ENCODE measurements at places on chromosomes 4 and X.
A peak's percentile ranks its signal among the peaks of the same experiment; 100 is the strongest.

- DNase-seq: peak; percentile 4
Measured at GRCh38 chr4:139609647-139610046, 53.6 kb upstream of the SETD7 start.

- DNase-seq: peak; percentile 1
Measured at GRCh38 chrX:53642337-53642736, 44.2 kb downstream of the HUWE1 start.

- no peak for DNase-seq
Measured at GRCh38 chrX:103233263-103233662, 18.4 kb downstream of the BEX4 start.

GRCh38 chr4:113837397-113837796 lies 75.9 kb upstream of the CAMK2D start:
- DNase-seq: peak; percentile 53

GRCh38 chr4:147794787-147795413 lies 63.0 kb downstream of the ARHGAP10 start:
- DNase-seq: no peak

GRCh38 chr4:128513664-128514484 lies 226.3 kb upstream of the PGRMC2 start:
- no peak for DNase-seq

- no peak for DNase-seq
Measured at GRCh38 chr4:184934961-184935360, 83.3 kb upstream of the HELT start.

- DNase-seq: no peak
Measured at GRCh38 chr4:184824776-184825084, 1.0 kb downstream of the ACSL1 start.

GRCh38 chr4:98566361-98567008 lies 91.9 kb downstream of the TSPAN5 start:
- peak; percentile 74 for DNase-seq

DNA sequence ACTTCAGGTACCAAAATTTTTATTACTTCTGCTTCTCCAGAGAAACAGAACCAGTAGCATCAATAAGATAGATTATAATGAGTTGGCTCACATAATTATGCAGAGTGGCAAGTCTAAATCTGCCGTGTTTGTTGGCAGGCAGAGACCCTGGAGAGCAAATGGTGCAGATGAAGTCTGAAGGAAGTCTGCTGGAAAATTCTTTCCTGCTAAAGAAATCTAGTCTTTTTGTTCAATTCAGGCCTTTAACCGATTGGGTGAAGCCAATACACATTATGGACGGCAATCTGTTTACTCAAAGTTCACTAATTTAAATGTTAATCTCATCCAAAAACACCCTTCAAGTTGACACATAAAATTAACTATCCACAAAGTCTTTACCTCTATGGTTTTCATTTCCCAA lies 156.0 kb downstream of the TBX22 start:
- DNase-seq: no peak

- DNase-seq: no peak
Measured at GRCh38 chr4:30945586-30945985, 225.4 kb downstream of the PCDH7 start.

GRCh38 chr4:26613237-26613636 lies 29.4 kb downstream of the TBC1D19 start:
- no peak for DNase-seq

DNA sequence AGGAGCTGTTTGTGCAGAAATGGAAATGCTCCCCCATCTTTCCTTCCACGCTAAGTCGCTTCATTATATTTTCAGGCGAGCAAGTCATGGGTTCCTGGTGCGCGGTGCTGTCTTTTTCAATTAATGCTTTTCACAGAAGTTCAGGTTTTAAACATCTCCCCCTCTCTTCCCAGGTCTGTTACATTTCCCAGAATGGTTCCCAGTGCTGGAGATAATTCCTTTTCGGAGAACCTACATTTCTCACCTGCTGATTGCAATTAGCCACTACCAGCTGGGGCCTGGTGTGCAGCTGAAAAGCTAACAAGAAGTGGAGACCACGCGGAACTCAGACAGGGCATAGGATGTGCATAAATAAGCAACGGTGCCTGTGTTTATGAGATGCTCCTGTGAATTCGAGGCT lies 217.8 kb downstream of the MID1IP1 start:
- DNase-seq: peak; percentile 83

DNA sequence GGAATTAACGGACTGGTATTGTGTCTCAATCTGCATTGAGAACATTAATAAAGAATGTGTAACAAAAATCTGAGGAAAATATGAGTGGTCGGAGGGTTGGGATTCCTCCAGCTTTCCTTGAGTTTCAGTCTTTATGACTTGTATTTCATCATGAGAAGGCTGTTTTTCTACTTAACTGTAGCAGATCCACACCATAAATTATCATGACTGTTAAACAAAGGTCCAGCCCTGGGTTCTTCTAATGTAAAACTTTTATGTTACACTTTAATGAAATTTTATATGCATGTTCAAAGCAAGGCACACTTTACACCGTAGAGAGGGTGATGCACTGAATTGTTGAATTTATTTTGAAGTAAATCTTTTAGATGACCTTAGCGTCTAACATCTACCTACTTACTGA lies 7.0 kb downstream of the AFF2 start:
- DNase-seq: no peak

GRCh38 chrX:96715481-96715880 lies 30.8 kb downstream of the DIAPH2 start:
- no peak for DNase-seq

- DNase-seq: peak; percentile 47
Measured at GRCh38 chr4:38365261-38365660, 298.7 kb upstream of the KLF3 start.

- peak; percentile 65 for DNase-seq
Measured at GRCh38 chrX:148723551-148723950, 223.1 kb downstream of the AFF2 start.

DNA sequence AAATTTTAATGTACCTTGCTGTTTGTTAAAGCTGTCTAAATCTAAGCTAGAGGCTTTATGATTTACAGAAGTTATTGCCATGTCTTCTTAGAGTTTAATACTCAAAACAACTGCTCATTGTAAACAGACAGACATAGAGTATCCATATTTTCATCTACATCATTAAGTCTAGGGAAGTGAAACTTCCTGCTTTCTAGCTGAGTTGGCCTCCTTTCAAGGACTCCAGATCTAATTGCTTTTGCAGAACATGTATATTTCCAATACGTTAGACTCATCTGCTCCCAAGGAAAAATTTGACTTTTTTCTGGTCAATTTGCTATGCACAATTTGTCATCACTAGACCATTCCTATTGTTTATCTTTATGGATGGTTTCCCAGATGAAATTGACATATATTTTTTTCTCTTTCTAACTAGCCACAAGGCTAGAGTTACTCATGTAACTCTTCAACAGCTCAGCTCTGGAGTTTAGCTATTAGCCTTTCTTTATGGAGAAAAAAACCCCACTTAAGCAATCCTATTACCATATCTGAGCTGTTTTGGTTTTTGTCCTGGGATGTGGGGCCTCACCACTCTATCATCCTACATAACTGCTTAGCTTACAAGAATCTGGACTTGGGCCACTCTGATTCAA lies 122.9 kb downstream of the PPA2 start:
- DNase-seq: peak; percentile 17

DNA sequence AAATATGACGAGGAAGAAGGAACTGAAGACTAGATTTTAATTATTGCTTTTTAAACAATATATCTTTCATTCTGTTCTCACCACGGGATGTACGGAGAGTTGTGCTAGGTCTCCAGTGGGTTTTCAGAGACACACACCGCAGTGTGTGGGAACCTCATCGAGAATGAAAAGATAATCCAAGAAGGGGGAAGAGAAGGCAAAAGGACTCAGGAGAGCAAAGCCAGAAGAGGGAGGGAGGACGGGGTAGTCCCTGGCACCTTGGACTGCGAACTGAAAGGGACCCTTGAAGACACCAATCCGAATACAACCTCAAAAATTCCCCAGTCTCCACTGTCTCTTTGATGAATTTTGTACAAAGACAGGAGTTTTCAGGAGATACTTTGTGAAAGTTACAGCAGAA lies 932 bp upstream of the LEF1 start:
- DNase-seq: peak; percentile 51

GRCh38 chr4:119209077-119209476 lies 3.4 kb upstream of the USP53 start:
- no peak for DNase-seq

- DNase-seq: no peak
Measured at GRCh38 chrX:68919707-68920106, 90.9 kb downstream of the EFNB1 start.

GRCh38 chr4:73281396-73281795 lies 22.8 kb upstream of the ANKRD17 start:
- DNase-seq: no peak

GRCh38 chr4:113232194-113232593 lies 182.7 kb downstream of the ANK2 start:
- DNase-seq: no peak

- DNase-seq: no peak
Measured at GRCh38 chr4:26076000-26076587, 162.1 kb downstream of the SMIM20 start.

DNA sequence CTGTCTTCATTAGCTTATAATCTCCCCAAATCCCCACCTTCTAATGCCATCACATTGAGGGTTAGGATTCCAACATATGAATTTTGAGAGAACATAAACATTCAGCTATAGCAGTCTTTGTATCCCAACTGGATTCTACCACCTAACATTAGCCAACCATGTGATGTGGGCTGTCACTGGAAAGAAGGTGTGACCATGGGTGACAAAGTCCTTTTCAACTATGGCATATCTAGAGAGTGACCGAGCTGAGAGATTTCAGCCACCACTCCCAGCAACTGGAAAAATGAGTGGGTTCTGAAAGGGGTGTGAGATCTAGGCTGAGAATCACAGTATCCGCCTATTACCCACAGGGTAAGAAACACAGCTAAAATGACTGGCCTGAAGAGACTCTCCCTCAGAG lies 22.1 kb downstream of the GABRB1 start:
- DNase-seq: no peak

GRCh38 chr4:609400-610050 lies 15.8 kb upstream of the PDE6B start:
- DNase-seq: no peak

GRCh38 chr4:8058031-8058479 lies 100.6 kb downstream of the ABLIM2 start:
- no peak for DNase-seq

DNA sequence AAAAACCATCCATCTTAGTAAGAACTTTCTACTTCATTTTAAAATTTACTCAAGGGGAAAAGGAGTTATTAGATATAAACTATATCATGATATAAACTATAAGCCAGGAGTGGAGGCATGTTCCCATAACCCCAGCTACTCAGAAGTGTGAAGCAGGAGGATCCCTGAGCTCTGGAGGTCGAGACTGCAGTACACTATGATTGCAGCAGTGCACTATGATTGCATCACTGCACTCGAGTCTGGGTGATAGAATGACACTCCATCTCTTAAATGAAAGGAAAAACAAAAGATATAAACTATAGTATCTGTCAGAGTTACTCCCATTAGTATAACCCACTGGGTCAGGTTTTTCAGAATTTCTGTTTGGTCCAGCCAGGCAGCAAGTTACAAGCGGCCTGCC lies 47.6 kb downstream of the RPS3A start:
- DNase-seq: no peak

DNA sequence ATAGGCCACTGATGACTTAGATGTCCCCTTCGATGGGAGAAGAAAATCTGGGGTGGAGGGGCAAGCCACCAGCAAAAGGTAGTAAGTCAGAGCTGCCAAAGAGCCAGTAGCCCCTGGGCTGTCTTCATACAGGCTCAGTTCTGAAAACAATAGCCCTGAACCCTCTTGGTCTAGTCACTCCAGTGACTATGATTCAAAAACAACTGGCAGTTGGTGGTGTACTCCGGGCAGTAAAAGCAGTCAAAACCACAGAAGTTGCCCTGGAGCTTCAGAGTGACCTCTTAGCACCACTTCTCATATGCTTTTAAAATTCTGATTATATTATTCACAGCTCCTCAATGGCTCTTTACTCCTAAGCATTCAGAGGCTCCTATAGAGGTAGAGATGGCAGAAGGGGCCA lies 164.3 kb upstream of the MAMLD1 start:
- no peak for DNase-seq

DNA sequence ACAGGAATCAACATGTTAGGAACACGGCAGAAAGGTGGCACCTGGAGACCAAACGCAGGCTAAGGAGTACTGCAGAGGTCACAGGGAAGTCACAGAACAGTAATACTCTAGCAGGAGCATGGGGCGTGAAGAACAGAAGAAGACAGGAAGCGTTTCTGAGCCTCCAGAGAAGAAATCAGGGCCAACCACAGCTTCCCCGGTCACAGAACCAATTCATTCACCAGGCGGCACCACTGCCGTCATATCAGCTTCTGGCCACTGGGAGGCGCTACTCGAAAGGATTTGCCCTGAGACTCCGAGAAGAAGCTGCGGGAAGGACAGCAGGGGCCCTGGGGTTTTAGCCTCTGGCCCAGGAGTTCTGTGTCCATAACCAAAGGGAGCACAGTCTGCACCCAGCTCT lies 78.0 kb upstream of the DRD5 start:
- DNase-seq: peak; percentile 45

DNA sequence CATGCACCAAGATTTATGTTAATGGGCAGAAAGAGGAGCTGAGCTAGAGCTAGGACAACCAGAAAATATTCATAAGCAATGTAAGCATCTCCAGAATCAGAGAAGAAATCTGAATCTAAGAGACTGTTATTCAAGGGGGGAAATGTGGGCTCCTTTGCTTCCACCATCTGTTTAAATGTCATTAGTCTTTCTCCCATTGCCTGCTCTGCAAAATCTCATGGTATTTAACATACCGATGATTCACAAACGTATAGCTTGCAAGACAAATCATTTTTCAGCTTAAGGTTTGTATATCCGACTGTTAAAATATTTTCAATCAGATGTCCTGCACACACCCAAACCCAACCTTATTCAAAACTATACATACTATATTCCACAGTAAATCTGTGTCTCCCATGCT lies 133.4 kb upstream of the TACR3 start:
- no peak for DNase-seq

GRCh38 chr4:175703956-175704600 lies 108.0 kb downstream of the GPM6A start:
- peak; percentile 14 for DNase-seq

DNA sequence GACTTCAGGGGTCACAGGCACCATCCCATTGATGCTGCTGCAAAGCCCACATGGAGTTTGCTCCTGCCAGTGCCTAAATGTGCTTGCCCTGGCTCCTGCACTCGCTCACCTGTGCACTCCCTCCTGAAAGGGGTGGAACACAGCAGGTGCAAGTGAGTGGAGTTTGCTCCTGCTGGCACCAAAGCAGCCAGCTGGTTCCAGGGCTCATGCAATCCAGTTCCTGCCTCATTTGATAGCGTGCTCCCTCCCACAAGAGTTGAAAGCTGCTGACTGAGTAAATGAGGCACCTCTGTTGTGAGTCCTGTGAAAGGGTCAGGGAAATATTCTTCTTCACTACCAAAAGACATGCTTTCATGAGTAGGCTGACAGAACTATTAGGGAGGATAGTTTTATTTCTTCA lies 30.5 kb downstream of the CXCL8 start:
- peak; percentile 79 for DNase-seq

DNA sequence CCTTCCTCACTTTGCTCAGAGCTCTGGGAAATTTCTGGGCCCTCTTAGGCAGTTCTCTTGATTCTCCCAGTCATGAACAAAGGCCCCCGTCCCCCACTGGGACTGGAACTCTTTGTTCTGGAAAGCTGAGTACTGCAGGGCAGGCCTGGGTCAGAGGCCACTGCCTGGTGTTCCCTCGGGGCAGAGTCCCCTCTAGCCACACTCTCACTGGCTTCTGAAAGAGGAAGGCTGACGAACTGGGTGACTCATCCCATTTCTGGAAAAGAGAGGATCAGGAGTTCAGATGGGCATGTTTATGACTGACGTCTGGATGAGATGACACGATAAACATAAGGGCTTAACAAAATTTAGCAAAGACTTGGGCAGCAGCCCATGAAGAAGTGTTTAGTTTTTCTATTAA lies 47.7 kb downstream of the DDX3X start:
- no peak for DNase-seq
